ENCODE measurements at places on chromosomes 7 and 10.

DNA sequence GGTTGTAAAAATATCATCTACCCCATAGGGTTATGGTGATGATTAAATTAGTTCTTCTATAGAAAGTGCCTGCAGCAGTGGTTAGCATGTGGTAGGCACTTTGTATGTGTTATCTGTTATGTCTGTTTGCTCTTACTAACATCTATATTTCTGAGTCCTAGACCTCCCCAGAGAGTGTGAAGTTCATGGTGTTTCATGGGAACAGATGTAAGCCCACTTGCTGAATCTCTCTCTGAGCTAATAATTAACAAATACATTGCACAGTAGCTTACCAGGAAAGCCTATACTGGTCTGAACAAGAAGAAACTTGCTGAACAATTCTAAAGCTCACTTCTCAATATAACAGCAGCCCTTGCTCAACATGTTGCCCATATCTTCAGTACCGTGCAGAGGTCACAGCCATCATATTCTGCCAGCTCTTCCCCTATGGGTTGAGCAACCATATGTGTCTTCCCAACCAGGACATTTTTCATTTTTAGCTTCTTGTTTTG lies 100.1 kb downstream of the NPSR1 start:
- no peak for DNase-seq

GRCh38 chr10:114043532-114044246 lies at the start of gene ADRB1:
TSS of gene ADRB1 (plus strand) at chr10:114043866. CDS start at chr10:114044133, 267 bp downstream.
- peak; percentile 91 for DNase-seq

DNA sequence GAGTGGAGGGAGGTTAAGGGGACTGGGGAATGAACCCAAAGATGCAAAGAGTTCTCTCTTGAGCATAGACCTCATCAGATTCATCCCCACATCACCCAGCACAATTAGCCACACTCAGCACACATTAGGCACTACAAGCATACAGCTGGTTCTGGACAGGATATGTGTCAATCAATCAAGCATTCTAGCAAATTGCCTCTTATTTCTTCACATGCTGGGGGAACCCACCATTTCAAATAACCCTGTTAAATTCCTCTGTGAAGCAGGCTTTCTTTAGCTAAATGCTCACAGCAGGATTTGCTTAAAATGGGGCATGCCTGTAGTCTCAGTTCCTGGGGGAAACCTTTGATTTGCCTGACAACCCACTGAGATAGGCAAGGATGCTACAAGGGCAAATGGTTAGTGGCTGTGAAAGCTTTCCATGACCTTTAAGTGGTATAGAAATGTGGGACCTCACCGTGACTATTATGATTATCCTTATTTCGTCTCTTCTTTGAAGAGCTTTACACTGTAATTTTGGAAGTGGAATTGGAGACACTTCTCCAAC lies 193.4 kb upstream of the ZMIZ1 start:
- no peak for DNase-seq

DNA sequence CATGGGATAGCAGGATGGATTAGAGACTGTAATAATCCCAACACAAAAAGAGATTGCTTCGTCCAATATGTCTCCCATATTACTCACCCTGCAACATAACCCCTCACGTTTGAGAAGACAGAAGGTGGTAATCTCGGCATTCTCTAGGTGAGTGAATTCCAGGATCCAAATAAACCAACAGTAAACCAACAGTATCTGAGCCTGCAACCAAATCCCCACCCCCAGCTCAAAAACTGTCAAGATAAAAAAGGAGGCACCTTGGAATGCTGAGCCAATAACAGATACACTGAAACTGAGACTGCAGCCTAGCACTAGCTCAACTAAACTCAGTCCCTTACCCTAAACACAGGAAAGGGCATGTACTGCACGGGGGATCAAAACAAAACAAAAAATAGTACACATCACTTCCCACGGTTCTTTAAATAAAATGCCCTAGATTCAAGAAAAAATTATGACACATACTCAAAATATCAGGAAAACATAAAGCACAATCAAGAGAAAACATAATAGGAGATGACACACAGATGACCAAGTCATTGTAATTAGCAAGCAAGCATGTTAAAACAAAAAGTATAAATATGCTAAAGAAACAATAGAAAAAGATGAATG lies 28.0 kb downstream of the IPMK start:
- no peak for DNase-seq

- no peak for DNase-seq
Measured at GRCh38 chr7:96739609-96740008, 30.0 kb upstream of the SEM1 start.
